HFFc6 (cell line): ENCODE measurements at places on chromosomes 16 and 17.

DNA sequence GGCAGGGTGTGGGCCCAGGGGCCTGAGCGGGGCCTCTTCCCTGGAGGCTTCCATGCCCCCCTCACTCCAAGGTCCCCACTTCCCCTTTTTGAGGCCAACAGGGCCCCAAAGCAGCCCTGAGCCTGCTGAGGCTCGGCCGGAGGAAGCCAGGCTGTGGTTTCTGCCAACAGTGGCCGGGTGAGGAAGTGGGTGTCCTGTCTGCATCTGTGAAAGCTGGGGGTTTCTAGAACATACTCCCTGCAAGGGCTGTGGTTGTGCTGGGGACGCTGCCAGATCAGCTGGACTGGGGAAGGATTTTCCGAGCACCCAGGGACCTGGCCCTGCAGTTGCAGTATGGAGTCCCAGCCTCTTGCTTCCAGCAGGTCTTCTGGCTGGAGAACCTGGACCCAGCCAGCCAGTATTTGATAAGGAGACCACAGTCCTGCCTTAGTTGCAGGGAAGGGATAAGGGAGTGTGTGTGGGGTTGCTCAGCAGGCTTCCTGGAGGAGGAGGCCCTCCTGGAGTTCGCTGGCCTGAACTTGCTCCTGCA is 15.7 kb downstream of the ADCY7 start:
- no peak for DNase-seq

GRCh38 chr17:21252796-21253645 is at the start of gene NATD1:
NATD1 (minus strand) TSS chr17:21253410; CDS start chr17:21253264, 146 bp downstream.
- peak; percentile 58 for DNase-seq

DNA sequence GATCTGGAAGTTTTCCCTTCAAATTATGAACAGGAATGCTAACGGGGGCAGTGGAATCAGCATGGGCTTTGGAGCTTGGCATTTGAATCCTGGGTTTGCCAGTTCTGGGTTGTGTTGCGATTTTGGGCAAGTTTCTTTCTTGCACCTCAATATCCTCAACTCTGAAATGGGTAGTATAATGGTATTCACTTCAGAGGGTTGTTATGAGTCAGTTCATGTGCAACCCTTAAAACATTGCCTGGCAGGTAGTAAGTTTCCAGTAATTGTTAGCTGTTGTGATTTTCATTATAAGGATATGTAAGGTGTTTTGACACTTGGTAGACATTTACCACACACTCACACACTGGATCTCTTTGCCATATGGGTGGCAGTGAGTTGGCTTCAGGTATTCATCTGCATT is 33.4 kb downstream of the SNX29 start:
- DNase-seq, result no peak

DNA sequence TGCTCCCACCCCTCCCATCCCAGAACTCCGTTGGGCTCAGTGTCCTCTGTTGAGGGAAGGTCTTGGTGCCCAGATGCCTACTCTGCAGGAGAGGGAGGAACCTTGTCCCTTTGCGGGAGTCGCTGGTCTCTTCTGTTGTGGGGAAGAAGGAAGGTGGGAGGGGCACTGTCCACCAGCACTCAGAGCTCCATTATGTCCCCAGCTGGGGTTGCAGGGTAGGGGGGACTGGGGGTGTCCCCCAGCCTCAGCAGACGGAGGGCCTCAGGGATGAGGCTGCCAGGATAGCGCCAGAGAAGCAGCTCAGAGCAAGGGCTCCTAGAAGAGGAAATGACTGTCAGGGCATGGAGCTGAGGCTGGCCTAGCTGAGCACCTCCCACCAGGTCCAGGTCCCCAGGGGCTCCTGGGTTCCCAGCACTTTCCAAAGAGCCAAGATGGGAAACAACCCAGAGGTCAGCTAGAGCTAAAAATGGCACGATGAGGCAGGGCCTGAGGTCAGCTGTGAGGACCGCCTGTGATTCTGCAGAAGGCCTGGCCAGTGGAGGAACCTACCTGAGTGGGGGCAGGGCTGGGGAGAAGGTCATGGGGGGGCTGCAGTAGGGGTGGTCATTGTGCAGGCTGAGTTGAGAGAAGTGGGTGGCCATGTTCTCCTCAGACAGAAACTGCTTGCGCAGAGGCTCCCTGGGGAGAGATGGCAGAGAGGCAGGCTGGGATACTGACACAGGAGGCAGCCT is 893 bp downstream of the HCFC1R1 start:
- peak; percentile 17 for DNase-seq

DNA sequence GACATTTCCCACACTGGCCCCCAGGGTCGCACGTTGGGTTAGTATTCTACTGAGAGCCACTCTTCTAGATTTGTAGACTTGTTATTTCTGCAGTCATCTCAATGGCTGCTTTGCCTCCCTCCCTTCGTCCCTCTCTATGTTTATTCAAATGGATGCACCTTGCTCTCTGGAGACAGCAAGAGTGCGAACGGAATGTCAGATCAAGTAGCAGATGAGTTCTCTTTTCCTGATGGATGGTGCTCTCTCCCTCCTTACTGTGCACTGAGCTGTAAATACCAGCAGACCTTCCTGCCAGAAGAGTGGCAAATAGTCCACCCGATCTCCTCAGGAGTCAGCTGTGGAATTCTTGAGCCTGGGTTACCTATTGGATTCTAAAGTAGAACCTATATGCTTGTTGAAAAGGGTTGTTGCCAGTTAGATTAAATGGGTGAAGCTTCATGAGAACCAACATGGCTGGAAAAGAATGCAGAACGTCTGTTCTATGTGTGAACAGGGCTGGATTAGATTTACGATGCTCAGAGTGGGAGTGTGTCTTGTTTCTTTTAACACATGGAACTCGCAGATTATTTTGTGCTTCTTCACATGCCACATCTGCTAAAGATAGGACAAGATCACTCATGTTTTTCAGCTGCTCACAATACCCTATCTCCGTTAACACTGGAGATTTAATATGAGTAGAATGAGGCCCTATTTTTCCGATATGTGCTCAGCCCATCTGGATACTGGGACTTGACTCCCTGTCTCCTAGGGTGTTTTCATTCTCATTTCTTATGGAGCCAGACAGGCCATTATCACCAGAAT is 6.1 kb downstream of the GNAO1 start:
- DNase-seq, result no peak

- no peak for DNase-seq
Observed at GRCh38 chr16:72226136-72226535, 54.2 kb upstream of the PMFBP1 start.

- DNase-seq, result no peak
Observed at GRCh38 chr16:77711179-77711578, 11.1 kb upstream of the NUDT7 start.

GRCh38 chr17:4345581-4346252 is 20.8 kb downstream of the UBE2G1 start:
- DNase-seq, result no peak

GRCh38 chr16:15973421-15973820 is 24.0 kb downstream of the ABCC1 start:
- peak; percentile 71 for DNase-seq

- no peak for DNase-seq
Observed at GRCh38 chr17:19736071-19736470, 12.0 kb downstream of the ALDH3A1 start.

DNA sequence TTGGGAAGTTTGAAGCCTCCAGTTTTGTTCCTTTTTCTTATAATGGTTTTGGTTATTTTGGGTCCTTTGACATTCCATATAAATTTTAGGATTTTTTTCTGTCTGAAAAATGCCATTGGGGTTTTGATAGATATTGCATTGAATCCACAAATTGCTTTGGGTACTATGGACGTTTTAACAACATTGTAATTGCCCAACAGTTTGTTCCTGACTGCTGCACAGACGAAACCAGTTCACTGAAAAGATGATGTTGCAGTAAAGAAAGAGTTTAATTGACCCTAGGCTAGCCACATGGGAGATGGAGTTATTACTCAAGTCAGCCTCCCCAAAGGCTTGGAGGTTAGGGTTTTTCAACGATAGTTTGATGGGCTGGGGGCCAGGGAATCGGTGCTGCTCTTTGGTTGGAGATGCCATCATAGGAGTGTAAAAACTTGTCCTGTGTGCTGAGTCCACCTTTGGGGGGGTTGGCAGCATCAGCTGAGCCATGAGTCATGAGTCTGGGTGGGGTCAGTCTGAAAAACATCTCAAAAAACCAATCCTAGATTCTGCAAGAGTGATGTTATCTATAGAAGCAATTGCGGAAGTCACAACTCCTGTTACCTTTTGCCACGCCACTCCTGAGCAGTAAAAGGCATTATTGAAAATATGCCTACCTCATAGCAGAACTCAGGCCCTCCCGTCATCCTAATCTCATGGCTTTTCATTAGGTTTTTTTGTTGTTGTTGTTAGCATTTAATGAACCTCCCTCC is 2.7 kb upstream of the PRSS41 start:
- no peak for DNase-seq

DNA sequence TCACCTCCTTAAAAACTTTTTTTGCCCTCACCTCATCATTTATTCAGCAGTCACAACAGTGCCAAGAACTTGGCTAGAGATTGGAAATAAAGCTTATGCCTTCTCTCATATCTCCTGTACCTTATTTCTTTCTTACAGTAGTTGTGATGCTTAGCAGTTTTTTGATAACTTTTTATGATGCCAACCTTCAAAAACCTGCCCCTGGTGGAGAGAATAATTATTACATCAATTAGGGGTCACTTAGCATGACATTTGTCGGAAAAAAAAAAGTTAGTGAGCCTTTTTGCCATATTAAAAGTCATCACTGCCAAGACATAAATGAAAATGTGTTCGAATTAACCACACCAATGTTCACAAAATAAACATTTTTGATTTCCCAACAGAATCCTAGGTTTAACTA is 296.6 kb downstream of the WWOX start:
- DNase-seq, result no peak

GRCh38 chr16:85296859-85297660 is 184.8 kb upstream of the CIBAR2 start:
- peak; percentile 18 for DNase-seq

DNA sequence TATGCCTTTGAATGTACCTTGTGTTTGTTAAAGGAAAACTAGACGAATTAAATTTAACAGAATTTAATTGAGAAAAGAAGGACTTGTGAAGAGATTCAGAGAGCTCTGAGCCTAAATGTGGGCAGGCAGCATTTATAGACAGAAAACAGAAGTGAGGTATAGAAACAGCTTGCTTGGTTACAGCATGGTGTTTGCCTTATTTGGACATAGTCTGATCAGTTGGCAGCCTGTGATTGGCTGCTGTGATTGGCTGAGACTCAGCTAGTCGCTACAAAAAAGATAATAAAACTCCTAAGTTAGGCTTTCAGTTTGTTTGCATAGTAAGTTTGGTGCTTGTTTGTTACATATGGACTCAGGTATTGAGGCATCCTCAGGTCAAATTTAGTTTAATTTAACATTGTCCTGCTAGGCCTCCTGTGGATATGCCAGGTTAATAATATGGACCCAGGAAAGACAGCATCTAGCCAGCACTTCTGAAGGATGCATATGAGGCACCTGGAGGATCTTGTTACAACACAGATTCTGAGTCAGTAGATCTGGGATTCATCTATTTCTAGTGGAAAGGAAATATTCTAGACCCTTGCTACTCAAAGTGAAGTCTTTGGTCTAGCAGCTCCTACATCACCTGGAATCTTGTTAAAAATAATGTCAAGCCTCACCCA is 43.4 kb downstream of the SLFN5 start:
- DNase-seq, result peak; percentile 2

DNA sequence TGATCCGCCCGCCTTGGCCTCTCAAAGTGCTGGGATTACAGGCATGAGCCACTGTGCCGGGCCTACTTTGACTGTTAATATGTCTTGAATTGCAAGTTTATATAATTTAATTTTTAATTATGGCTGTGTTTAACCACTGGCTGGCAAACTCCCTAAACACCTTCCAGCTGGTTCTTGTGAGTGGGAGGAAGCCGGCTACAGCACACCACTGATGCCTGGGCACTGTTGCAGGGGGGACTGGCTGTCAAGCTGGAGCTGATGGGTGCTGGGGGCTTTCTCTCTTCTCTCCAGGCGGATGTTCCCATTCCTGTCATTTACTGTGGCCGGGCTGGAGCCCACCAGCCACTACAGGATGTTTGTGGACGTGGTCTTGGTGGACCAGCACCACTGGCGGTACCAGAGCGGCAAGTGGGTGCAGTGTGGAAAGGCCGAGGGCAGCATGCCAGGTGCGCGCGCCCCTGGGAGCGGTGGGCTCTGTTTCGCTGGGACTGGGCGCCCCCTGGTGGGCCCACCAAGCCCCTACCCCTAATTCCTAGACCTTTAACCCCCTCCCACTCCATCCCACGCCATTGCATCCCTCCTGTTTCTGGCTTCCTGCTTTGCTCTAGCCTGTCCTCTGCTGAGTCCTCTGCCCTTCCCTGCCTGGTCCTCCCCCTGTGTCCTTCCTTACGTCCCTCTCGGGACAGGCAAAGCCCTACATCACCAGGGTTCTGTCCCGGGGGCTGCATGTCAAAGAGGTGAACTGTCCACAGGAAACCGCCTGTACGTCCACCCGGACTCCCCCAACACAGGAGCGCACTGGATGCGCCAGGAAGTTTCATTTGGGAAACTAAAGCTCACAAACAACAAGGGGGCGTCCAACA is 9.5 kb downstream of the TBX21 start:
- no peak for DNase-seq

GRCh38 chr16:58499092-58499511 is 841 bp upstream of the NDRG4 start:
- DNase-seq, result no peak

DNA sequence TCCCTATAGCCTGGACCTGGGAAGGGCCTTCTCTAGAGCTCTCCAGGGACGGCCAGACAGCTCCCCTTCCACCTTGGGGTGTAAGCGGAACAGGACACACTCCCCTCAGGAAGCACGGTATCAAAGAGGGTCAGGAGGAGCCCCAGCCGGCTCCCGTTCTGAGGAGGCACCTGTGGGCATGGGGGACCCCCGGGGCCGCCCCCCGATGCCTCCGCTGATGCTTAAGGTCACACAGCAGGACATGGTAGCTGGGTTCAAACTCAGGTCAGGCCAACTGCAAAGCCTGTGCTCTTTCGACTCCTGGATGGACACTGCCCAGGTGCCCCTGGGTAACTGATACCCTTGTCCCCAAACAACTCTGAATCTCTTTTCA is 49.8 kb downstream of the CMIP start:
- no peak for DNase-seq

GRCh38 chr16:23607726-23608125 is 11.6 kb upstream of the NDUFAB1 start:
- peak; percentile 46 for DNase-seq

- no peak for DNase-seq
Observed at GRCh38 chr17:73324160-73324475, 12.3 kb upstream of the CDC42EP4 start.

DNA sequence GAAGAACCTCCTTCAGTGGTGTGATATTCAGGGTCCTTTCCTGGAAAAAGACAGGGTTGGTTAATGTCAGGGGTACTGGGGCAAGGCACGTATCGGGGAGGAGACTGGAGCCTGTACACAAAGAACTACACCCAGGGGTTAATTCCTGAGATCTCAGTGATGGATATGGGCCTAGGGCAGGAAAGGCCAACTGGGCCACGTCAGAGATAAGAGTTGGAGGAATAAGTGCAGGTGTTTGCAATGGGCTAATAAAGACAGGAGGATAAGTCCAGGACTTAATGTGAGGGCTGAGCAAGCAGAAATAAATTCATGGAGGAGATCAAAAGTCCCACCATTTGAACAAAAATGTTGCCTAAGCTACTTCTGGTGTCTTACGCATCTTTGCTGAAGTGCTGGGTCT is 10.4 kb upstream of the HERPUD1 start:
- DNase-seq, result no peak
